ENCODE measurements at places on chromosomes 2 and 18.

DNA sequence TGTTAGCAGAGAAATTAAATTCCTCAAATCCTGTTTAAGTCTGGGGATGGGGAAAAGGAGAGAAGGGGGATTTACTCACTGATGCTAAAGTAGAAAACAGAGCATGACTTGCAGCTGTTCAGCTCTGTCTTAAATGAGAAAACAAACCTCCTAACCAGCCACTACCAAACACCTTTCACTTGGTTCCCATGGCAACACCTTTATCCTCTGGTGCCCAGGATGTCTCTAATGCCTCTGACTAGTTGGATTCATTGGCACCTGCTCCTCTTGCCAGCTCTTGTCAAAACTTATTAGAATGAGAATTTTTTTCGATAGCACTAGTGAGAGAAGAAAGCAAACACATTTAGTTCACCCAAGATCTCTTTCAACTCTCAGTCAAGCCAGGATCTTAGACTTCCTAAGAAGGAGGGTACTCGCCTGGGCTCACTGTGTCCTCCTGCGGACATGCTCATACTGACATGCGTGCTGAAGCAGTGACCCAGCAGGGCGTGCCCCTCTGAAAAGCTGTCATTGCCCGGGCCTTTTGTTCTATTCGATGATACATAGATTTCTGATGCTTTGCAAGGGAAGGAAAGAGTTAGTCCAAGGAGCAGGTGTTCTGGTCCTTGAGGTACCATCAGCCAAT, 656.0 kb upstream of the CELF4 start:
- peak; percentile 4 for DNase-seq

DNA sequence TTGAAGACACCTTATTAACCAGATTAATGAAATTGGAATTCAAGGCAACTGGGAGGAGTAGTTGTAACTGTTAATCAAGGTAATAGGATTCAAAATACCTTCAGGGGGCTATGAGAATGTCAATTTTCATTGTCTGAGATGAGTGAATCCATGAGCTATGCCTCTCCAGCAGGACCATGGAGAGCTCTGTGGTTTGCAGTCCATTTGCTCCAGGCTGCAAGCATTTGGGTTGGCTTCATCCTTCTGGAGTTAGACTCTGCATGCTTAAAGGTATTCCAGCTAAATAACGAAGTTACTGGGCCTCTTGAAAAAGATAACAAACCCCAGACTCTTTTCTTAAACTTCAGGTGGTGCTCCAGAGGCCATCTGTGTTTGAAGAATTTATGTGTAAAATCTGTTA, 207.1 kb upstream of the SLC8A1 start:
- no peak for DNase-seq

GRCh38 chr2:84832772-84833461, 48.0 kb downstream of the TRABD2A start:
- no peak for DNase-seq

DNA sequence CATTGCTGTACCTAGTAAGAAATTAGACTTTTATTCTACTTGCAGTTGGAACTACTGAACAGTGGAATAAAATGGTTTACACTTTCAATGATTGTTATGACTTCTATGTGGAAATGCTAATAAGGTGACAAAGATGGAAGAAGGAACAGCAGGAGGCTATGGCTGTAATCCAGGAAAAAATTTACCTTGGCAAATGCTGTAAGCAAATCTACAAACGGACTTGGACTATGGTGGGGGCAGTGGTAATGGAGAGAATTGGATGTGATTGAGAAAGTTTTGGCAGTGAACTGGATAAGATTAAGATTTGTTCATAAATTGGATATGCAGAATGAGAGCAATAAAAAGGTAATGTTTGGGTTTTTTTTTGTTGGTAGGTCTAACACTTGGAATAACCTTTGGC, 111.0 kb upstream of the ERBB4 start:
- DNase-seq: no peak

DNA sequence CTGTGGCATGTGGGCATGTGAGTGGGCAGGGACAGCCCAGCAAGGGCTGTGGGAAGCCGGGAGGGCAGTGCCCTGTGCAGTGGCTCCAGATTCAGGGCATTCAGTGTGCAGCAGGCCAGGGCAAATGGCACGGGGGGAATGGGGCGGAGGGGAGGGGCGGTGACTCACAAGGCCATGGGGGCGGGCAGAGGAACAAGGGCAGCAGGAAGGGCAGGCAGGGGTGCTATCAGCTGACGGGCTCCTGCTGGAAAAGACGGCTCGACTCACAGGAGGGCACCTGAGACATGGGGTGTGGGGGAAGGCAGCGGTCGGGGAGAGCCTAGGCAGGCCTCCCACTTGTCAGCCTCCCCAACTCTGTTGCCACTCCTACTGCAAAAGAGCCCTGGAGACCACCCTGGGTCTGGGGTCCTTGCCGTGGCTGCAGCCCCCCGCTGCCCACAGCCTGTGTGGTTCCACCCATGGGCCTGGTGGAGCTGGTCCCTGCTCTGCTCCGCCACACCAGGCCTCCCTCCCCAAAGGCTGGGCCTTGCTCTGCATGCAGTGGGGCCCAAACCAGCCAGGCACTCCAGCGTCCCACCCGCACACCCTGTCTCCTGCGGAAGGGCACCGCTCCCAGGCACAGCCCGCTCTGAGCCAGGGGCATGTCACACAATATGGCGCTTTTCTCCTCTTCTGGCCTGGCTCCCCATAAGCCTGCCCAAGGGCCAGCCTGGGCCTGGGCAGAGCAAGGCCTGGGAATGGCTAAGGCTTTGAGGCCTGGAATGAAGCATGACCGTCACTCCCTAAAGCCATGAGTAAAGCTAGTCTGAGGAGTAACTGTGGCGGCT, 25.9 kb downstream of the HS6ST1 start:
- DNase-seq: no peak

DNA sequence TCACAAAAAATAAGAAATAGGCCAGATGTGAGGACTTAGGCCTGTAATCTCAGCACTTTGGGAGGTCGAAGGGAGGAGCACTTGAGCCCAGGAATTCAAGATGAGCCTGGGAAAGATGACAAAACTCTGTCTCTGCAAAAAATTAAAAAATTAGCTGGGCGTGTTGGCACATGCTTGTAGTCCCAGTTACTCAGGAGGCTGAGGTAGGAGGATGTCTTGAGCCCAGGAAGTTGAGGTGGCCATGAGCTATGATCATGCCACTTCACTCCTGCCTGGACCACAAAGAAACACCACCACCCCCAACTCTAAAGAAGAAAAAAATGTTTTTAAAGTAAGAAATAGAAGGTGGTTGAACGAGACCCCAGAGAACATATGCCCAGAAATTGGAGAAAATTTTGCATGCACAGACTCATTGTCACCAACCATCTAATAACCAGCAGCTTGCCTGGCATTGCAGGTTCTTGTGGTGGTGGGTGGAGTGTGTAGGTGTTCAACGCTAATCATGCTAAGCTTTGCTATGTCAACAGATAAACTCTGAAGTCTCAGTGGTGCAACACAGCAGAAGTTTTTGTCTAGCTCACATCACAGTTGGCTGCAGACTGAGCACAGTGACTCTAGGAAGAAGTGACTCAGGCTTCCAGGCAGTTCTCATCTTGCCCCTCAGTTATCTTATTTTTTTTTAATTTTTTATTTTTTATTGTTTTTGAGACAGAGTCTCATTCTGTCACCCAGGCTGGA, 18.6 kb downstream of the ARL4C start:
- no peak for DNase-seq

GRCh38 chr2:17947113-17947512, 68.6 kb downstream of the KCNS3 start:
- no peak for DNase-seq

DNA sequence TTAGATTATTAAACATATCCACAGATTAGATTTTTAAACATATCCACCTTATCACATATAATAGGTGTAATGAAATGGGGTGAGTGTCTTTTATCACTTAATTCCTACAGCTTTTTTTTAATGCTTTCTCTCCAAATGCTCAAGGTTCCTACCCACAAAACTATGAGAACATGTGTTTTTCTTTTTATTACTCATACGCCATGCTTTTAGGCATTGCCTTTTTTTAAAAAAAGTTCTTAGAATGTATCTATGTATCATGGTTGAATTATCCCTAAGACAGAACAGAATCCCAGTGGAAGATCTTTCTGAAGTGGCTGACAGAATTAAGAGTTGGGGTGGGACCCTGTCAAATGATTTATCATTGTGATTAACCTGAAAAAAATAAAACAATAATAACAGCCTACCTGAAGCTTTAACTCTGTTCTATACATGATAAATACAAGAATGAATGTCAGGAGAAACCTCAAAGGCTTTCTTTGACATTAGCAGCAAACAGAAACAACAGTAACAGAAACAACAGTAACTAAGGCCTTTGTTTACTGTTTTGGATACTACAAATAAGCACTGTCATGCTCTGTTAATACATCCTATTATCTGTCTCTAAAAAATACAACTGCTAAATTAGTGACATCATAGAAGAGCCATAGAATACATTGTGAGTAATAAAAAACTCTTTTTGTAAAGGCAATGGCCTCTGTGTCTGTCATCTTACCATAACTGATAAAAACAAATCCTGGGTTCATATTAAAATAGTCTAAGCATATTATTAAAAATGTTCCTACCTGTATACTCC, 4.1 kb upstream of the ZNF397 start:
- peak; percentile 23 for DNase-seq

DNA sequence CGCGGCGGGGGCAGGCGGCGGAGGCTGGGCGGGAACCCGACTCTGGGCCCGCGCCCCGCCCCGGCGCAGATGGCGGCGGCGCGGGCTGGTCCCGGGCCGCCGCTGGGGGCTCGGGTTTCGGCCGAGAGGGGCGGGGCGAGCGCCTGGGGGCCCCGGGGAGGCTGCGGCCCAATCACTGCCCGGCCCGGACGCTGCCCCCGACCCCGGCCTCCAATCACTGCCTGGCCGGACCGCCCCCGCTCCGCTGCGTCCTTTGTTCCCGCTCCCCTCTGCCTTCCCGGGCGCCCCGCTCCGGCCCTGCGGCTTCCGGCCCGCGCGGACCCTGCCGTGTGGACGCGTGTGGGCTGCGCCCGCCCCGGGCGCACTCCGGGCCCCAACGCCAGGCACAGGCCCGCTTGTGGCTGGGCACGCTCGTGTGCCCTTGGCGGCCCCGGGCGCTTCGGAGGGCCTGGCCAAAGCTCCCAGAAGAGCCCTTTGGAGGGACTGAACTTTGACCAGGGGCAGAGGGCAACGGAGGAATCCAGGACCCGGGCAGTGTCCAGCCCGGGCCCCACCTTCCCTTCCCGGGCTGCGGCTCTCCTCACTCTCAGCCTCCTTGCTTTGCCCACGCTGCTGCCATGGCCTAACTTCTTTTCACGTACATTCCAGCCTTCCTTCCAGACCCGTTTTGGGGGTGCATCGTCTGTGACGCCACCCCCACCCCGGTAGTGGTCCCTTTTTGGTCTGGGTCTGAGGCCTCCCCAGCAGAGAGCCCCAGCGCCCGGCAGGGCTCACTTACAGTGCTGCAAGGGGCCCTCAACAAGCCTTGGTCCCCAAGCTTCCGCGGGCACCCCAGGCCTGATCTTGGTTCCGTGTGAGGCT, 27.1 kb upstream of the PTMA start:
- DNase-seq: peak; percentile 77

- peak; percentile 36 for DNase-seq
These were observed 323.4 kb upstream of the SLC14A2 start for GRCh38 chr18:45291621-45292615.

GRCh38 chr2:14634182-14634488, 1.6 kb downstream of the LRATD1 start:
- no peak for DNase-seq

- no peak for DNase-seq
These were observed 16.3 kb downstream of the SLC3A1 start for GRCh38 chr2:44291281-44292248.

- DNase-seq: no peak
These were observed 22.0 kb downstream of the MXD1 start for GRCh38 chr2:69936906-69937305.

DNA sequence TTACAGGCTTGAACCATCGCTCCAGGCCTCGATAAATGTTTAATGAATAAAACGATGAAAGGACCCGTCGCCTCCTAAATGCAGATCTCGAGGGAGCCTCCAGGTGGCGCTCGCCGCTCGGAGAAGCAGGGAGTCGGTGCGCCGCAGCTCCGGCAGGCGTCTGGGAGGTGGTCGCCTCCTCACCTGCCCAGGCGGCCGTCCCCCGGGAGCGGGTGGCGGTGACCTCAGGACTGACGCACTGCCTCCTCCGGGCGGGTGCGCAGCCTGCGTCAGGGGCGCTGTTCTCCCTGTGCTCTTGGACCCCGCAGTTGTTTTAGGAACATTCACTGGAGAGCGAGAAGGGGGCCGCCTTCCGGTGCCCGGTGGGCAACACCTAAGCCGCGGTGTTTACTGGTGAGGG, 38.6 kb upstream of the POLE4 start:
- DNase-seq: peak; percentile 64

DNA sequence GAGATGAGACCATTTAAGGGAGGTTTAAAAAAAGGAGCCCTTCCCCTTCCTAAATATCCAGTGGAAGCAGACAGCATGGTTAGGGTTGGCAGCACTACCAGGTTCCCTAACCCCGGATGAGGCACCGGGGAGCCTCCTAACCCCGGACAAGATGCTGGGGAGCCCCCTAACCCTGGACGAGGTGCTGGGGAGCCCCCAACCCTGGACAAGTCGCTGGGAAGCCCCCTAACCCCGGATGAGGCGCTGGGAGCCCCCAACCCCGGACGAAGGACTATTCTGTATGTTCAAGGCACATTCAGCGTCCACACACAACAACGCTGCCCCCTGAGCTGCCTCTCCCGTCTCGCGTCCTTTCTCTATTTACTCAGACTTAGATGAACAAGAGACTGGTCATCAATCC, 51.9 kb downstream of the ANKMY1 start:
- DNase-seq: no peak

DNA sequence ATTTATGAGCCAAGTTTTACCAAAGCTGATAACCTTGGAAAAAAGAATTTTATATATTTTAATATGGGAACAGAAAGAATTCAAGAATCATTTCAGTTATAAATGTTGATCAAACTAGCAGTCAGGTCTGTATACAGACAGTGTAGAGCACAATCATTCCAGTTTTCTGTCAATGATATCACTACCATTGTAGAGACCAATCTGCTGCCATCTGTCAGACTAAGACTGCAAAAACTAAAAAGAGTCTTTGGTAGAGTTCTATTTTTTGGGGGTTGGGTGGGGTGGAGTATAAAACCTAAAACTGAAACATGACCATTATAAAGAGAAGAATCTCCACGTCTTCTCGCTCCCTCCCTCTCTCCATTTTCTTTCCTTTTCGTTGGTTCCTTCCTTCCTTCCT, 204.7 kb upstream of the UBE2E3 start:
- DNase-seq: no peak

DNA sequence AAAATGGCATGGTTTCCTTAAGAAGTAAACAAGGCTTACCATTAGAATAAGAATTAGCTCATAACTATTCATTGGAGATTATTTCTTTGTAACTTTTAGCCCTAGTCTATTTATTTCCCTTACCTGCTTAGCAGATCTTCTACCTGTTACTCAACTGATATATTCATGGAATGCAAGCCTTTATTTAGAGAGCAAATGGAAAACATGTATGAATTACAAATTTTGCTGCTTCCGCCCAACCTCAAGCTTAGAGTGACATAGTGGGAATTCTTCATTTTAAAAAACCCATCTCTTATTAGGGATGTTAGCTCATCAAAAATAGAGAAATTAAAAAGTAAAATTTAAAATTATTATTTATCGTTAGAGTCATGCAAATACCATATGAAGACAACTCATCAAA, 110.9 kb downstream of the STRN start:
- DNase-seq: no peak

GRCh38 chr2:240460253-240460711, 24.8 kb downstream of the GPC1 start:
- no peak for DNase-seq

Measured in NCI-H774 (cell line).